ENCODE measurements at places on chromosomes 11 and 22.

GRCh38 chr22:26023104-26023775, 146.0 kb upstream of the SEZ6L start:
- no peak for DNase-seq

DNA sequence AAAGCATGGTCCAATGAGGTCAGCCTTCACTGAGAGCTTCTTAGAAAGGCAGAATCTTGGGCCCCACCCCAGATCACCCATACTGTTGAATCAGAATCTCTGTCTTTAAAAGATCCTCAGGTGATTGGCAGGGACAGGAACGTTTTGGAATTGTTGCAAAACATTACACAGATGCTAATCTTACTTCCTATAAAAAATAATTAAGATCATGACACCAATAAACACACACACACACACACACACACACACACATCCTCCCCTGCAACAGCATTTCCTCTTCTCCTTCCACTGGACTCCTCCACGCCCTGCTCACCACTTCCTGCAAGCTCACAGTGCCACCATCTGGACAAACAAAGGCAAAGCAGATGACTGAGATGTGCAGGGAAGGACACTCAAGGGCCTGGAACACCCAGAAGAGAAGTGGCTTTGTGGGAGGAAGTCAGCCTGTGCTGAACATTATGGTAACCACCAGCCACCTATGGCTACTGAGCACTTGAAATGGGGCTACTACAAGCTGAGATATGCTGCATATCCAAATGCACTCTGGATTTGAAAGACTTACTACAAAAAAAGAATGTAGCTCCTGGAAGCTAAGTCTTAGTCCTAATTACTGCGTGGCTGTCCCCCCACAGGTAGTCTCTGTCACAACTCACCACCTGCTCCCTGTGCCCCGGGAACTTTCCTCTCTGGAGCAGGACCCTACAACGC, 65.6 kb downstream of the BTG4 start:
- peak; percentile 78 for DNase-seq

DNA sequence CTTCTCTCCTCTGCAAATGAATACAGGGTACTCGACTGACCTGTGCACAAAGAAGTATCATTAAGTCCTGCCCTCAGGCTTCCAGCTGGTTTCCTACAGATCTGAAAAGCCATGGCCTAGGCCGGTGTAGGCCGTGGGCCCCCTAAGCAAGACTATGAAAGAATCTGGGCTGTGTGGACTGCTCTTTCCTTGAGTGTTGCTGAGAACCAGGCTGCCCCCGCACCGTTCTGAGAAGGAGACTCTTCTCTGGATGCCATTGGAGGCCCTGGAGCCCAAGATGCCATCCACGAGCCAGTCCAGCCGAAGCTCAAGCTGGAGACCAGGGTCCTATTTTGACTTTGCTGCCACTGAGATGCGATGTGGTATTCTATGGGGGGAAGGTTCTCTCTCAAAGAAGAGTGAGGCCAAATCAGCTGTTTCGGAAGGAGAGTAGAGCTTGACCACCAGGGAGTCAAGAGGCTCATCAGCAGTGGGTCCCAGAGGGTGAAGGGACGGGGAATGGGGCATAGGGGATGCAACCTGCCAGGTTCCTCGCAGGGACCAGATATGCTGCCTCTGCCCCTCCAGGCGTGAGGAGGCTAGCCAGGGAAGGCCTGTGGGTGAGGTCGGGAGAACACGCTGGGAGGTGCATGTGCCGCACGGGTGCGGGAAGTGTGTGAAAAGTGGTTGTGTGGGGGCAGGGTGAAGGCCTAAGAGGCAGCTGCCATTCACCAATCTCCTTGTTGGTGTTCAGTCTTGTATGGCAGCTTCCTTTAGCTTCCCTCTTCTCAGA, 96.4 kb upstream of the B3GAT1 start:
- no peak for DNase-seq

DNA sequence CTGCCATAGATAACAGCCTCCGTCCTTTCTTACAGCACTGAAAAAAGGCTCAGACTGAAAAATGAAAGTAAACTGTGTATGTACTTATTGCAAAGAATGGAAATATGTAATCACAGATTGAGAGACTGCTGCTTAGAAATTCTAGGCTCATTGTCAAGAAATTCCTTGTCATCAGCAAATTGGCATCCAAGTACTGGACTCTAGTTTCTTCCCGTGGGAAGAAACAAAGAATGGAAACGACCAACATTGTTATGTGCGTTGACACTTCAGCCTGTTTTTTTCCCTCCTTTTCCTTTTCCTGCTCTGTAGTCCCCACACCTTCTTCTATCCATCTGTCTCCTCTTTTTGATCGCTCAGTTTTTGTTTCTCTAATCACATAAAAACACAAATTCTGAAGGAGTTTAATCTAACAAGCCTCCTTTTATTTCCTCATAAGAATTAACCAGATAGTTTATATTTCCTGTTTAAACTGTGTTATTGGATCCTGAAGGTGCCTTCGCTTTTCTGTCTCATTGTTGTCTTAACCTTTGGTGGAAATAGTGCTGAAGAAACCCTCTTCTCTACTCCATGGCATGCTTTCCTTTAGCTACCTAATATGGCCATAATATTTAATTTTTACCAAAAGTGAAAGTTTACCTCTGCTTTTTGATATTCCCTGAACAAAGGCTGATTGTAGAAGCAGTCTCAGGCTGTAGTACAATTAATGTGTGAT, 20.0 kb upstream of the CASP12 start:
- DNase-seq, result no peak

DNA sequence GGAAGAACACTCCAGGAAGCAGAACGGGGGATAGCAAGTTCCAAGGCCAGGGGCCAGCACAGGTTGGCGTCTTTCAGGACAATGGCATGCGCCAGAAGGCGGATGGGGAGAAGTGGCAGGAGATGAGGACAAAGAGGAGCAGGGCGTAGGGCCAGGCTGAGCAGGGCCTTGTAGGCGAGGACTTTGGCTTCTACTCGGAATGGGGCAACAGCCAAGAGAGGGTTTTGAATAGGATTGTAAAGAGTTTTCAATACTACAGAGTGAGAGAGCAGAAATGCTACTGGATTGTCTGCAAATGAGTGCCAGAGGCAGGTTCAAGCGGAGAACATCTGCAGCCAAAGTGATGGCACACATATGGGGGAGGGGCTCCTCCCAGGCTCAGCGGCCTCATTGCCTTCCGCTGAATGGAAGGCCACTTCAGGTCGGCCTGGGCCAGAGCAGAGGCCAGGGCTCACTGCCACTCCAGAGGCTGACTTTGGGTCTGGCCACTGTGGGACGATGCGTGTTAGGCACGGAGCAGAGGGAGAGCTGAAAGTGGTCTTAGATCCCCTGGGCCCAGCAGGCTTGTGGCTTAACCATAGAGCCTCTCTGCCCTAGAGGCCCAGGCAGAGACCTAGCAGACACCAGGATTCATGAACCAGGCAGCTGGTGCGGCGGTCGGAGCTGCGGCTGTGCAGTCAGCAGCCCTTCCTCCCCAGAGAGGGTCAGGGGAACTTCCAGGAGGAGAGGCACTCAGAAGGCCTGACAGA, 118.2 kb downstream of the DSCAML1 start:
- DNase-seq, result no peak

DNA sequence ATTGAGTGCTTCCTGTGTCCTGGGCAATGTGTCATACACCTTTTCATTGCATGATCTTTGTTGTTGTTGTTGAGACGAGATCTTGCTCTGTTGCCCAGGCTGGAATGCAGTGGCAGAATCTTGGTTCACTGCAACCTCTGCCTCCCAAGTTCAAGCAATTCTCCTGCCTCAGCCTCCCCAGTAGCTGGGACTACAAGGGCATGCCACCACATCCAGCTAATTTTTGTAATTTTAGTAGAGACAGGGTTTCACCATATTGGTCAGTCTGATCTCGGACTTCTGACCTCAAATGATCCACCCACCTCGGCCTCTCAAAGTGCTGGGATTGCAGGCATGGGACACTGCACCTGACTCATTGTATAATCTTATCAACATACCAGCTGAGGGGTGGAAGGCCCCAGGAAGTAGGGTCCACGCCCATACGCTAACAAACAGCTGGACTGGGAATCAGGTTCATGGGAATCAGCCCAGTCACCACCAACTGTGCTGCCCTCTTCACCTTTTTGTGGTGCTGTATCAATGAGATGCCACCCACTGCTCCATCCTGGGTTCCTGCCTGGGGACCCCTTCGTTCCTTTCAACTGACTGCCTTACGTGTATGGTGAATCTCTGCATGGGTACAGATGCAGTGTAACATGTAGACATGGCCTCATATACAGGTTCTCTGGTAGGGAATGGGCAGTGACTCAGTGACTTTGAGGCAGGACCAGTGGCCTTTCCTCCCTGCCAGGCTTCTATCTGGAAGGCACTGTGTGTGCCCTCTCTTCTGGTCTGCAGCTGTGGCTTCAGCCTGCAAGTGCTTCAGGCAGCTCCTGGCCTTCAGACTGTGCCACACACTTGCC, 32.5 kb upstream of the YWHAH start:
- DNase-seq, result no peak
